ENCODE measurements at places on chromosomes 13 and 19. TPM values are rescaled to one million over a fixed set of nuclear protein-coding genes. Genes with fewer than 3 reads are reported as not detected.

DNA sequence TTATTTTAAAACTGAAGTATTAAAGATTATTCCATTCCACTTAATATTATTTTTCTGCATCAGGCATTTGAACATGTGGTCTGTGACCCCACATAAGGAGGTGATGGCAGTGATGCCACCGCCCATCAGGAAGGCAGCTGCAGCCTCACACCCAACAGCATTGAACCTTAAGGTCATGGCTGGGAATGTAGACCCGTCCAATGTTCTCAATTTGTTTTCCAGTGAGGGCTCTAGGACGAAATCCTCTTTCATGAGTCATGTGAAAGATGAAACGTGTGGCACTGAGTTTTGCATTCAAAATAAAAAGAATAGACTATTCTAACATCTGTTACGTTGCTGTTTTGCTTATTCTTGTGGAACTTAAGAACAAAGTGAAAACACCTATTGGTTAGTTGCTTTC lies 74.5 kb upstream of the ANKRD10 start:
- peak; percentile 29 for DNase-seq

- peak; percentile 34 for DNase-seq
Measured at GRCh38 chr13:32639502-32640105, 53.4 kb downstream of the PDS5B start.

DNA sequence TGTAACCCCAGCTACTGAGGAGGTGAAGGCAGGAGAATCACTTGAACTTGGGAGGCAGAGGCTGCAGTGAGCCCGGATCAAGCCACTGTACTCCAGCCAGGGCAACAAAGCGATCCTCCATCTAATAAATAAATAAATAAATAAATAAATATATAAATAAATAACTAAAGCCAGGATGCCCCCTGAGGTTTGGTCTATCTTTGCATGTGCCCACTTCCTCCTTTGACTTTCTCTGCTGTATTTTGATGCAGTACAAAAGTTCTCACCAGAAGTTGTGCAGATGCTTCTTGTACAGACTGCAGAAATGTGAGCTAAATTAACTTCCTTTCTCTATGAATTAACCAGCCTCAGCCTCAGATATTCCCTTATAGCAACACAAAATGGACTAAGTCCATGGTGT lies 6.5 kb upstream of the N4BP2L2 start:
- DNase-seq = no peak

DNA sequence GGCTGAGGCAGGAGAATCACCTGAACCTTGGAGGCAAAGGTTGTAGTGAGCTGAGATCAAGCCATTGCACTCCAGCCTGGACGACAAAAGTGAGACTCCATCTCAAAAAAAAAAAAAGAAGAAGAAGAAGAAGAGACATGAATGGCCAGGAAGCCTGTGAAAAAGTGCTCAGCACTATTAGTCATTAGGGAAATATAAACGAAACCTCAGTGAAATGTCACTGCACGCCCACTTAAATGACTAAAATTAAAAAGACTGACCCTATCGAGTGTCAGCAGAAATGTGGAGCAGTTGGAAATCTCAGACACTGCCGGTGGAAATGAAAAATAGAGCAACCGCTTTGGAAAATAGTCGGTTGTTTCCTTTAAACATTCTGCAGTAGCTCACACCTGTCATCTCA lies 5.5 kb upstream of the TYROBP start:
- no peak for DNase-seq

DNA sequence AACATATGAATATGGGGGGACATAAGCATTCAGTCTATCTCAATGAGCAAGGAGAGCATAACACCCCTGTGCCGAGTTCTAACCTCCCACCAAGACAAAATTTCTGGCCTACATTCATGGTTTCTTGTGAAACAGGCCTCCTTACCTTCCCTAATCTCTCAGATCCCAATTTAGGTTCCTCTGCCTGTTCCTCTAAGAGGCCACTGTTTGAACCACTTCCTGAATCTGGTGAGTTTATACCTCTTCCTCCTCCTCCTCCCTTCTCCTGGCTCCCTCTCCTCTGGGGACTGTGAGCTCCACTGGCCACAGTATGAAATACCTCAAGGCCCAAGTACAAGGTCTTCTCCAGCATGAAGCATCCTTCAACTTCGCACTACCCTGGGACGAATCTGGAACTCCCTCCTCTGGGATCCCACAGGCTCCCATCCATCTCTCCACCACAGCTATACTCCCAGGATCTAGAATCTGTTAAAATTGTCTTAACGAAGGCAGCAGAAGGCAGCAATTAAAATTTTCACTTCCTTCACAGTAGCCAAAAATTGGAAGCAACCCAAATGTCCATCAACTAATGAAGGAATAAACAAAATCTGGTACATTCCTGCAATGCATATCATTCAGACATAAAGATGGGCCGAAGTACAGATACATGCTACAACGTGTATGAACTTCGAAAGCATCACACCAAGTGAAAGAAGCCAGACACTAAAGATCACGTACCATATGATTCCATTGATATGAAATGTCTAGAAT lies 7.8 kb upstream of the SIGLECL1 start:
- DNase-seq = no peak

- DNase-seq = no peak
Measured at GRCh38 chr19:55373993-55374757, 2.5 kb upstream of the TMEM190 start.

GRCh38 chr19:51440846-51441409 lies 17.3 kb downstream of the SIGLEC8 start:
- DNase-seq = no peak

GRCh38 chr13:50125554-50126262 lies 110.5 kb downstream of the KCNRG start:
- DNase-seq = peak; percentile 90

DNA sequence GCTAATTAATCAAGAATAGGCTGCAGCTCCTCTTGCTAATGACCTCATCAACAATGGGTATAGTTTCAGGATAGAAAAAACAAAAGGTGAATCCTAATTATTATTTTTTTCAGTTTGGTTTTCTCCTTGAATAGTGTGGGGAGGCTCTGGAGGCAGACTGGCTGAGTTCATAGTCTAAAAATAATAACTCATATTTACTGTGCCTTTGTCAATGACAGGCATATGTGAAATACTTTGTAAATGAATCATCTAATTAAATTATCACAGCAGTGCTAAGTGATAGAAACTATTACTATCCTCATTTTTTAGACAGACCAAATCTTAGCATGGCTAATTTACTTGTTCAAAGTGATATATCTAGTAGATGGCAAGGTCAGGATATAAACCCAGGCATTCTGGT lies 1261.0 kb upstream of the SLC10A2 start:
- peak; percentile 3 for DNase-seq

GRCh38 chr19:4636151-4636717 lies 3.1 kb upstream of the TNFAIP8L1 start:
- no peak for DNase-seq

DNA sequence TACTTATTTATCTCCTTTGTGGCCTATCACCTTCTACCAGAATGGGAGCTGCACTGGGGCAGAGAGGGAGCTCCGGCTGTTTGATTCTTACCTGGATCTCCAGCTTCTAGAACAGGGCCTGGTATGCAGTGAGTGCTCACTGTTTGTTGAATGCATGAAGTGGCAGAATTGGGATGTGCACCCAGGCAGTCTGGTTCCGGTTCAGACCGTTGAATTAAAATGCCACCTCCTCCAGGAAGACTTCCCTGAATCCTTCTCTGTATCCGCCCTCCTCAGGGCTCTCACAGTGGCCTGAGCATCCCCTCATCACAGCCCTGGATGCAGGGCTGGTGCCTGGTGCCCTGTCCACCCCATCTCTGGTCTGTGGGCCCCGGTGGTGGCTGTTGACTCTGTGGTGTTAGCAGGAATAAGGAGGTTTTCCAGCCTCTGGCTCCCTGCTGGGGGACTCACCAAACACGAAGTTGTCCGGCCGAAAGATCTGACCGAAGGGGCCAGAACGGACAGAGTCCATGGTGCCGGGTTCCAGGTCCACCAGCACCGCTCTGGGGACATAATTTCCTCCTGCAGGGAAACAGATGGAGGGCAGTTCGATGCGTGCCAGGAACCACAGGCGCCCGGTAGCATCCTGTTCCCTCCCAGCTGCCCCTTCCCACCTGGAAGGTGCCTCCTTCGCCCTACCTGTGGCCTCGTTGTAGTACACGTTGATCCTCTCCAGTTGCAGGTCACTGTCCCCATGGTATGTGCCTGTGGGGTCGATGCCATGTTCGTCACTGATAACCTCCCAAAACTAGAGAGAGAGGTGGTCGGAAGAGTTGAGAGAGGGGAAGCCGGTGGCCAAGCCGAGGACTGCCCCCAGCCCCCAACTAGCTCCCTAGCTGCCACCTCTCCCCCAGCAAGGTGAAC lies 1.0 kb downstream of the TUBB4A start:
- no peak for DNase-seq

- DNase-seq = peak; percentile 84
Measured at GRCh38 chr13:27621366-27622101, at the start of gene POLR1D. POLR1D (plus strand) TSS chr13:27621892; CDS start chr13:27621984, 92 bp downstream.

DNA sequence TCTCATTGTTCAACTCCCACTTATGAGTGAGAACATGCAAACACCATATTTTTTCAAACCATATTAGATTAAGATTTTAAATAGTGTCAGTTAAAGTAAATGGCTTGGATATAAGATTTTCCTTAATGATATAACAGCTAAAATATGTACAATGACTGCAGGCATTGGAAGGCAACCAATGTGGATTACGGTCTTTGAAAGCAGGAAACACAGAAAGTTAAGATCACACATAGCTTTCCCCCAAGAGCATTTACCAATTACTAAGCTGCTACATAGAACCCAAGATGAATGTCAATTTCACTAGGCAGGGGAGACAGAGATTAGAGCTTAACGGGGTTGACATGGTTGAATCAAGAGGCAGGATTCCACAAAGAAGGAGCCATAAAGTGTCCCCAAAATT lies 173.2 kb upstream of the TRPC4 start:
- DNase-seq = no peak

DNA sequence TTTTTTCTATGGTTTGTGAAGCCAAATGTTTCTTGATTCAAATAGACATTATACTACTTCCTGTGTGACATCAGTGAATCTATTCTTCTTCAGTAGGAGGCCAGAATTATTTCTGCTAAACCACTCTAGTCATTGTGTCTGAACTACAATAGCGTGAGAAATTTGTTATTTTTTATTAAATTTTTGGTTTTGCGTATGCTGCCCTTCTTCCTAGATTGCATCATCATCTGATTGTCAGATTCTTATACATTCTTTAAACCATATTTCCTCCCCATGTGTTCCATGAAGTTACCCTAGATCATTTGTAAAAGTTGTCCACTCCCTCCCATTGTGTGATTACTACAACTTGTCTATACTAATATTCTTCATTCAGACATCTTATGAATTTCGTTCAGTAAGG lies 187.8 kb upstream of the SPRY2 start:
- peak; percentile 28 for DNase-seq

- no peak for DNase-seq
Measured at GRCh38 chr13:43431841-43432240, 354.9 kb downstream of the ENOX1 start.

The CGB8 gene
- total RNA-seq = not detected

The ZNF442 gene
- total RNA-seq = 1.4 TPM

The ACTMAP gene
- 0.76 TPM for total RNA-seq

The ERICH4 gene
- not detected for total RNA-seq

The TEKTIP1 gene
- total RNA-seq = not detected

The GJB2 gene
- total RNA-seq = not detected

The IRS2 gene
- 1.5 TPM for total RNA-seq
